ENCODE measurements at places on chromosomes 11 and 22. TPM values are rescaled to one million over a fixed set of nuclear protein-coding genes. Genes with fewer than 3 reads are reported as not detected.

Gene FGF4
- polyA plus RNA-seq, result not detected

Gene CNTN5
- not detected for polyA plus RNA-seq

Gene INS
- polyA plus RNA-seq, result not detected

Gene KCNE3
- 0.01 TPM for polyA plus RNA-seq

GRCh38 chr11:5736396-5736795 is at the start of gene OR56B1:
Gene OR56B1 (plus strand): TSS chr11:5736448. CDS start chr11:5736517, 69 bp downstream.
- DNase-seq, result peak; percentile 58

DNA sequence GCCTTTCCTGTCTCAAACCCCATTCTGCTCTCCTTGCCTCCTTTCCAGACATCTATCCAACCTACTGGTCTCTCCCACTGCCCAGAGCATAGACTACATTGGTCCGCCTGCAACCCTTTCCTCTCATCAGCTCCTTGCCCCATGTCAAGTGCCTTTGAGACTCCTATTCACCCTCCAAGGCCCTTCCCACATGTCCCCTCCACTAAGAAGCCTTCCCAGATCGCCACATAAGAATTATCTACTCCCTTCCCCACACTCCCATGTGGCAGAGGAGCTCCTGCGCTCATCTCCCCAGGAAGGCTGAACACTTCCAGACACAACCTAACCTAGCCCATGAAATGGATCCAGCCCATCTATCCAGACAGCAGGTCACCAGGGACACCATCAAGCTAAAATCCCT is 10.3 kb downstream of the C1QTNF6 start:
- DNase-seq, result no peak

- DNase-seq, result no peak
Observed at GRCh38 chr11:18772211-18772610, 19.4 kb downstream of the PTPN5 start.

DNA sequence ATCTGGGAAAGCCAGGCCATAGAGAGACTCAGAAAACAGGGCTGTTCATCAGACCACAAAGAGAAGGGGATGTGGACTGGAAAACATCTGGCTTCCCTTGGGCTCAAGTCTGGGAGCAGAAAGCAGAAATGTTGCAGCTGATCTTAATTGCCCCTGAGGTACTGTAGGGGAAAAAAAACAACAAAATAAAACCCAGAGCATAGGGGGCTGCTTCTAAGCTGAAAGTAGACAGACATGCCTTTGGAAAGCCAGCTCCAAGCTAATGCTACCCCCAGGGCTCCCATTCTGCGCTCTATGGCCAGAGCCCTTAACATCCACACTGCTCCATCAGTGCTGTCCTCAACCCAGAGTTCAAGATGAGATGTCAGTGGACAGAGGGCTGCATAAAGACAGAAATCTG is 2.0 kb upstream of the PACSIN3 start:
- no peak for DNase-seq

DNA sequence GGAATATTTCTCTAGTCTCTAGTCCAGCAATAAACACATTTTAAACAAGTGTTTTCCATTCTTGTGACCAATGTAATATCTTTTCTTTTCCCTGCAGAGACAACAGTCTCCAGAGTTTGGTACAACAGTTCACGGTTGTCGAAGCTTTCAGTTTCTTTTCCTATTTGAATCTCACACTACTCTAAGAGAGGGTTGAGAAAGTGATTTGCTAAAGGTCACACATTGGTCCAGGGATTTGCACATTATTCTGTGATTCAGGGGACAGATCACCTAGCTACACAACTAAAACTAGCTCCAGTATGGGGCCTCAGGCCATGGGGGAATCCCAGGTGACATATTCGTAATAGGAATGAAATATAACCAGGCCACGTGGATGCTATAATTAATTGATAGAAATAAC is 132.5 kb downstream of the HIPK3 start:
- DNase-seq, result no peak

DNA sequence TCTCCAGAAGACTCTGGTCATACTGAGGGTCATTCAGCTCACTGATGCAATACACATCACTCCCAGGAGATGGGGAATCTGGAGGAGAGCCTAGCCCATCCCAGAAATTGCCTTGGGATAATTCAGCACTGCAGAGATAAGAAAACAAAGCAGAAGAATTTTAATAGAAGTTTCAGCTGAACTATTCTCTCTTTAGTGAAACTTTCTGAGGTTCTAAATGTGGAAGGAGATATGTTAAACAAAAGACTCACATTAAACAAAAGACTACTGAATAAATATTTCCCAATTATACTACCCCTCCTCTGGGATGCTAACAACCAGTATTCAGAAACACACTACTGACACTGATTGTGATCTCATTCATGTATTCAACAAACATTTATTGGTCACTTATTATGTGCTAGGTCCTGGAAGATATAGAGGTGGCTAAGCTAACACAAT is 47.8 kb downstream of the C2CD3 start:
- no peak for DNase-seq

DNA sequence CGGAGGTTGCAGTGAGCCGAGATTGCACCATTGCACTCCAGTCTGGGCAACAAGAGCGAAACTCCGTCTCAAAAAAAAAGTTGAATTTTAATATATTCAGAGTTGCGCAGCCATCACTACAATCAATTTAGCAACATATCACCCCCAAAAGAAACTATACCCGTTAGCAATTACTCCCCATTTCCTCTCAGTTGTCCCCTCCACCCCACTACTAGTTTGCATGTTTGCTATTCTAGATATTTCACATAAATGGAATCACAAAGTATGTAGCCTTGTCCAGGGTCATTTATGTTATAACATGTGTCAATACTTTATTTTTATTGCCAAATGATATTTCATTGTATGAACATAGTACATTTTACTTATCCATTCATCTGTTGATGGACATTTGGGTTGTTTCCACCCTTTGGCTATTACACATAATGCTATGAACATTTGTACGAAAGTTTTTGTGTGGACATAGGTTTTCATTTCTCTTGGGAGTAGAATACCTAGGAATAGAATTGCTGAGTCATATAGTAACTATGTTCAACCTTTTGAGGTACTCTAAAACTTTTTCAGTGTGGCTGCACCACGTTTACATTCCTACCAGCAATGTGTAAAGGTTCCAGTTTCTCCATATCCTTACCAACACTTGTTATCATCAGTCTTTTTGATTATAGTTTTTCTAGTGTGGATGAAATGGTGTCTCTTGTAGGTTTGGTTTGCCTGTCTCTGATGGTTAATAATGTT is 2.2 kb downstream of the ZNF143 start:
- DNase-seq, result peak; percentile 33

Measured in foreskin keratinocyte (primary cell).